ENCODE measurements at places on chromosomes 6 and 20.

DNA sequence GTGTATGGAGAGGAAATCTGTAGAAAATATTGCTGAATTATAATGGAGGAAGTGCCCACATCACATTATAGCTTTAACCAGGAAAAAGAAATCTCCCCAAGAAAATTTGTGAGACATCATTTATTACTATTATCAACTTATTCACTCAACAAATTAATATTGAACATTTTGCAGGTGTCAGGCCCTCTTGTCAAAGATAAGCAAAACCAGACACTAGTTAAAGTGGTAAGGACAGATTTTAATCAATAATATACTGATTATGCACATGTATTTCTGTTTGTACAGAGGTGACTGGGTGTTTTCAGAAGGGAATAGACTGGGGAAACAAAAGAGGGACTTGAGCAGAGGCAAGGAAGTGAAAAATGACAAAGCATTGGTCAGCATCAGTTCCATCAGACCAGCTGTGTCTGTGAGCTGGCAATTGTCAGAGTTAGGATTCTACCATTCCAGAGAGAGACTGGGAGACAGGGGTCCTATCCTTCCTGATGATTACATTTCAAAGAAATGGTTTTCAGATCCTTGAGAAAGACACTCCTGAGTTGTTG lies 519.2 kb downstream of the UTRN start:
- DNase-seq: no peak

DNA sequence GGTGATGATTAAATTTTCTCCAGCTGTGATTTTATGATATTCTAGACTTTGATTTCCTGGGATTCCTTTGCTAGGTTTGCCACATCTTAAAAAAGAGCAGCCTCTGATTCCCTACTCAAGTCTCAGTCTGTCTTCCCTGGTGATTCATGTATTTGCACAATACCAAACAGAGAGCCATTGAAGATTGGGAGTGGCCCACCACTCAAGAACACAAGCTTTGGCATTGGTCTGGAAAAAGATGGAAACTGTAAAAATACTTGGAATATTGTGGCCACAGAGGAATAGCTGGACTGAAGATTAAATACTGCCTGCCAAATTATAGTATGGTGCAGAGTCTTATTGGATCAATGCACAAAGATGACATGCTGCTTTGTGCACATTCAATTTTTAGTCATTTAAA lies 32.9 kb downstream of the PTCHD4 start:
- no peak for DNase-seq

DNA sequence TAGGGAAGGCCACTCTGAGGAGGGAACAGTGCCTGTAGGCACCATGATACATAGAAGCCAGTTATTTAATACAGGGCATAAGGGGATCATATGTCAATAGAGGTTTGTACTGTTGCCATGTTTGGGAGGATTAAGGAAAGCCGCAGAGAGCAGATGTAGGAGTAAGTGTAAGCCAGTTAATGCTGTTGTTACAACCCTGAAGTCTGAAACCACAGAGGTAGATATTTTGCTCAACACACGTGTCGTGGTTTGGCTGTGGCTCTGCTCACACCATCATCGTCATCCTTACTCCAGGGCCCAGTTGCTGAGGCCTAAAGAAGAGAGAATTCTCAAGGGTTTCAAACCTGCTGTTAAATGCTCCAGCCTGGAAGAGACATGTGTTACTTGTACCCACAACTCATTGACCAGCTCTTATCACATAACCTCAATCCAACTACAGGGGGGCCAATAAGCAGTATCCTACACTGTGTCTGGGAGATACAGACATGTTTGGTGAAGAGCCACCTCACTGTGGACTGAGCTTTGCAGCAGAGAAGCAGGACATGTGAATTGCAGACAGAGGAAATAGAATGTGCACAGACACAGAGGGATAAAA lies 31.0 kb upstream of the PSMF1 start:
- DNase-seq: no peak

GRCh38 chr6:111057074-111057752 lies 30.1 kb upstream of the SLC16A10 start:
- DNase-seq: no peak

GRCh38 chr6:747028-747427 lies 54.1 kb upstream of the EXOC2 start:
- no peak for DNase-seq

DNA sequence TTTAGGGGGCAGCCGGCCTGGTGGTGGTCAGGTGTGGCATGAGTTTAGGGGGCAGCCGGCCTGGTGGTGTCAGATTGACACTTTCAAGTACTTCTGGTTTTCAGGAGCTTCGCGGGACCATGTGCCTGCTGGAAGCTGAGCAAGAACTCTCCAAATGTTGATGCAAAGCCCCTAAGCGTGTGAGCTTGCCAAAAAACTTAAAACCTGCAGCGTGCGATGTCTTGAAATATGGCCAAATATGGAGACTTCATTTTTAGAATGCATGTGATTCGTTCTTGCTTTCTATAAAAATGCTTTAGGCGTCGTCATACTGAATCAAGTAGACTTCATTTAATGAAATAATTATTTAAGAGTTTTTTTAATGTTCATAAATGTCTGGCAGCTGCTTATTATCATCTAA lies 149.4 kb downstream of the SMOC2 start:
- DNase-seq: no peak

DNA sequence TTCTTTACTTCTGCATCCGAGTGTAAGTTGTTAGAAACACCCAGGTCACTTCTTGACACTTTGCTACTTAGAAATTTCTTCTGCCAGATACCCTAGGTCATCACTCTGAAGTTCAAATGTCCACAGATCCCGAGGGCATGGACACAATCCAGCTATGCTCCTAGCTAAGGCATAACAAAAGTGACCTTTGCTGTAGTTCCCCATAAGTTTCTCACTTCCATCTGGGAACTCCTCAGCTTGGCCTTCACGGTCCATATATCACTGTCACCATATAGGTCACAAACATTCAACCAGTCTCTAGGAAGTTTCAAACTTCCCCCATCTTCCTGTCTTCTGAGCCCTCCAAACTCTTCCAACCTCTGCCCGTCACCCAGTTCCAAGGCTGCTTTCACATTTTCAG lies 65.3 kb downstream of the IRF4 start:
- DNase-seq: no peak

GRCh38 chr20:33859157-33859695 lies 48.1 kb downstream of the CHMP4B start:
- DNase-seq: no peak

DNA sequence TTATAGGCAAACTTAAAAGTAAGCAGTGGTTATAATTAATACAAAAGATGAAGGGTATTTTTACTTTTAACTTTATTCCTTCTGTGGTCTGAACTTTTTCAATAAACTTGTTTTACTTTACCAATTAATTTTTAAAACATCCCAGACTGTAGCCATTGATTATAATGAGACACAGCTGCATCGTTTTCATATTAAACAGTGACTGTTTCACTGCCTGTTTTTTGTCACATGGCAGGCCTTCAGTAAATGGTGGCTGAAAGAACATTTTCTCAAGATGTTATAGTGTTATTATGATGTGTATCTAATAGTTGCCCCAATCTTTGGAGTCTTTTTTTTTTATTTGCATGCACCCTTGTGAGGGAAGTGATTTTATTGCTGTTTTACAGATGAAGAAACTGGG lies 95.1 kb downstream of the PLCB4 start:
- no peak for DNase-seq

DNA sequence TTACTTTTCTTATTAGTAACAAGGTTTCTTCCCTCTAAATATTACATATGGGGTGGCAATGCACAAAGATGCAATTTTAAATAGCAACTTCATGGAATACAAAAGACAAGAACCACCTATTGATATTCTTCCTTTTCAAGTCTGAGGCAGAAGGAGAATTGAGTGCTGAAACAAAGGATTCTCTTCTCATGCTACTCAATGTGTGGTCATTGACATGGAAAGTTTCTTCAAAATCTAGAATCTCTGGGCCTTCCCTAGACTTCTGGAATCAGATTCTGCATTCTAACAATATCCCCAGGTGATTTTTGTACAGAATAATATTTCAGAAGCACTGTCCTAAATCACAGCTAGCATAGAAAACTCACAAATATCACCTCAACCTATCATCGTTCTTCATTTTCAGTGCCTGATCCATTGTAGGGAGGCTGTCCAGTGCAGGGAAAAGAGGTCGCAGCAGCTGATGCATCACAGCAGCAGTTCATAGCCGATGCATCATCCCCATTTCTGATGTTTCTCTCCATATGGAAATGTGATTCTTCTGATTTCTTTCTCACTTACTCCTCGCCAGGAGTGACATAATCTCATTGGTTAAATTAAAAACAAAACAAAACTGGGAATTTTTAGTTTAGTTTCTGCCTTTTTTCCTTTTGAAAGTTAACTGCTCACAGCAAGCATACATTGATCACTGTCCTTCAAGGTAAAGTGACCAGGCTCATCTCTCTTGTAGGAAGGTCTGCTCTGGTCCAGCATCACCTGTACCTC lies 139.5 kb upstream of the FAM83B start:
- DNase-seq: no peak

- no peak for DNase-seq
These were observed 12.0 kb downstream of the TTI1 start for GRCh38 chr20:38021087-38021772.

GRCh38 chr6:35149891-35150566 lies 8.9 kb upstream of the TCP11 start:
- DNase-seq: no peak

DNA sequence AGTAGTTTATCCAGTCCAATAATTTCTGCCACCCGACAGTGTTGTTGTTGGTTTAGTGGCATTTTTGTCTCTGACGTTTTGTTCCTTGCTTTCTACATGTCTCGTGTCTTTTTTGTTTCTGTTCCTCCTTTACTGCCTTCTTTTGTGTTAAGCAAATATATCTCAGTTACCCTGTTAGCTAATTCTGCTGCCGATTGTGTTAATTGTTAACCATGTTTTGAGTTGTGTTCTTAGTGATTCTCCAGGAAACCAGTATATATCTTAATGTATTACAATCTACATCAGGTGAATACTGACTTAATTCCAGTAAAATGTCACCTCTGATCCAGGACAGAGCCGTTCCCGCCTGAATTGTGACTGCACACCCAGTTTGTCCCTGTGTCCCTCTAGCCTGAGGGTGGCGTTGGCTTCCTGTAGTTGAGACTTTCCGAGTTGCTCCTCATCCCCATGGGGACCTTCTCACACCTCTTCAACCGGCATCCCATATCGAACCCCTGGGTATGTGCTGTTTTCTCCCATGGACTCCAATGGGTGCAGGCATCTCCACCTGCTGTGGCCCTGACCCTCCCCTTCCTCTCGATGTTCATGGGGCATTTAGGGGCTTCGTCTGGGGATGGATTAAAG lies 35.8 kb upstream of the BHLHE23 start:
- DNase-seq: no peak

DNA sequence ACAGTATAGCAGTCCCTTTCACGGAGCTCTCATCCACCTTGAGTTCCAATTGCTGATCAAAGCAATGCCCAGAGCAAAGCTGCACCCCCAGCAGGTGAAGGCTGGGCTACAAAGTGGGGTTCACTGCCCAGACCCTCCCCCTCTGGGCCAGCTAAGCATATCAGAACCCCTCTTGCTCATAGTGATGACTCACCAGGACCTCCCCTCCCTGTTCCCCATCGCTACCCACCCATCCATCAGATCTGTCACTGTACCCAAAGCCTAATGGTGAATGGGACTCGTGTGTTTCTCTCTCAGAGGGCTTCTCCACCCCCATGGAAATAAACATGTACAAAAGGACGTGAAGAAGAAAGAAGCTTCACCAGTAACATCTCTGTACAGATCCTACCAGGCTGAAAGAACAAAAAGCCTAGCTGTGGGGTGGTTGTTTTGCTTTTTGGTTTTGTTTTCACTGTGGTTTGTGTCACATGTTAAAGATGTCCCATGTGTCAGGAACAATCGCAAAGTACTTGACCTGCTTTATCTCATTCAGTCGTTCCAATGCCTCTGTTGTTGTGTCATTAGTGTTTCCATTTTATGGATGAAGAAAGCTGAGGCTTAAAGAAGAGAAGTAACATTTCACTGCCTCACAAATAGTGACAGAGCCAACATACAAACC lies 518.5 kb downstream of the CD83 start:
- DNase-seq: no peak

DNA sequence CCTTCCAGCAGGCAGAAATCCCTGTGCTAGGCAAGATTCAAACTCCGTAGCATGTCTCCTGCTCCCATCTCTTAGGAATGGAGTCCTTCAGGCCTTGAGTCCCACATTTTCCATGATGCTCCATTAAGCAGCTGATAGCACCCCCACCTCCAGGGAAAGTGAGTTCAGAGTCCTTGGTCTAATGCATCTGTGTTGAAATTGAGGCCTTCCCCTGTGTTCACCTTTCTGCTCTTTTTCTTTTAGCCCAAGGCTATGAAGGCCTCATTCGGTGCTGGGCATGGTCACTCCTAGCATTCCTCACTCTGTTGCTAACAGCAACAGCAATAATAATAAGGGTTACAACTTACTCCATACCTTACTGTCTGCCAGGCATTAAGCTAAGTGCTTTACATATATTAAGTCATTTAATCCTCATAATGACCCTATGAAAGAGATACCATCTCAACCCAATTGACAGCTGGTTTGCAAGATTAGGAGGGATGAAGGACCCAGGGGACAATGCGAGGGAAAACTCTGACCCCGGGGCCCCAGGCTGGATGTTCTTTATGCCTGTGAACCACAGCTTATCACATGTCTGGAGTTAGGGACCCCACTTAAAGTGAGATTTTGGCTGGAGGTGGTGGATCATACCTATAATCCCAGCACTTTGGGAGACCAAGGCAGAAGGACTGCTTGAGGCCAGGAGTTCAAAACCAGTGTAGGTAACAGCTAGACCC lies 17.5 kb upstream of the PANK2 start:
- DNase-seq: no peak

GRCh38 chr6:137175868-137176245 lies 2.4 kb upstream of the IL22RA2 start:
- no peak for DNase-seq

GRCh38 chr20:55784036-55784435 lies 221.3 kb downstream of the CBLN4 start:
- no peak for DNase-seq

DNA sequence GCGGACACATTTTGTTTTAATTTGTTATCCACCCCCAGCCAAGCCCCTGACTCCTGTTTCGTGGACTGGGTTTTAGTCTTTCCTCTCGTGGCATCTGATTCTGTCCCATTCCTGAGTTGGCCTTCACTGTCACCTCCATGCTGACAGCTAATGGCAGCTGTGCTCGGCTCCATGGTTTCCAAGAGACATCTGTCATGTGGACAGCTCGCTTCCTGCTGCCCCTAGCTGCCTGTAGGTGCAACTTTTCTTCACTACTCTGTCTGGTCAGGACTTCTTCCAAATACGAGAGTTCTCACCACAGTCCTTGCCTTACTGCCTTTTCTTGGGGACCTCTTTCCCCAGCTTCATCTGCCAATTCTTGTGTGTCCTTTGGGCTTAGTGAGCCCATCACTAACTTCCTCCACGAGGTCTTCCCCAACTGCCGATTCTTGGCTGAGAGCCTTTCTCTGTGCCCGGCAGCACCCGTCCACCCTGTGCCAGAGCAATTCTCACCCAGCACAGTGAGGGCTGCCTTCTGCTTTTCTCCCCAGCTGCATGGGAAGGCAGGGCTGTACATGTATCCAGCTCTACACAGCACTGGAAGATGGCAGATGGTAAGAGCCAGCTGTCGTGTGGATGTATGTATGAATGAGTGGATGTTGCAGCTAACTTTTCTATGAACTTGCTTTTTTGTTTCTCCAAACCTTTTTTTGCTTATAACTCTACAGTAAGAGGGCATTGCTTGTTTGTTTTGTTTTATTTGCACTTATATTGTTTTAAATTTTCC lies 140.4 kb downstream of the F13A1 start:
- DNase-seq: no peak

- no peak for DNase-seq
These were observed 24.9 kb downstream of the FYN start for GRCh38 chr6:111848262-111848812.
